ENCODE measurements at places on chromosomes 5 and 9. TPM values are rescaled to one million over a fixed set of nuclear protein-coding genes. Genes with fewer than 3 reads are reported as not detected.

DNA sequence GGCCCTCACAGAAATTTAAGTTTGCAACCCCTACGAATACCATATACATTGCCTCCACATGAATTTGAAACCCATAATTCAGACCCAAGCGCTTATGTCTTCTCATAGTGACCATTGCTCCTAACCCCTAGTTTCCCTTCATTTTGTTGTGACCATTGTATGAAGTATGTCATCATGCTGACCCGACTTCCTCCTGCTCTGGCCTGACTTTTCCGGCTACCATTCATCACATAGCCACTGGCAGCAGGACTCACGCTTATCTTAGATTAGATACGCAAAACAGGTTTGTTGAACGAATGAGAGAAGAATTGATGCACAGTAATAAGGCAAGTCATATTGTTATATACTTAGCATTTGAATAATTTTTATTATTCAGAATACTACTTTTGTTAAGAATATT is 345.4 kb downstream of the FBXL17 start:
- no peak for DNase-seq

DNA sequence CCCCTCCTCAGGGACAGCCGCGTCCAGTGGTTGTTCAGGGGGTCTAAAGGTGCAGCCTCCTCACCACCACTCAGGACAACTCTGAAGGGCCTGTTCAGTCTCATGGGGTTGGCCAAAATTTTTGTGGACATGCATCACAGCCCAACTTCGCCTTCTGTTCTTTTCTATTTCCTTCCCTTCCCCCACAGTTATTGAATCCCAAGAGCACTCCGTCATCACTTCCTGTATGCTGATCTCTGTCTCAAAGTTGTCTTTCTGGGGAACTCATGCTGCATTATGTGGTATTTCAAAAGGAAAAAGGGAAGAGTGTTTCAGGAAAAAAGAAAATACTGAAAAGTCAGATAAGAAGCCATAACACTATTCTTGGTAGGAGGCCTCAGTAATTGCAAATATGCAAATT is 355.4 kb downstream of the CAAP1 start:
- DNase-seq, result no peak

- no peak for DNase-seq
These were observed 91.8 kb upstream of the DMRTA1 start for GRCh38 chr9:22354699-22355384.

GRCh38 chr5:137218471-137218870 is 280.7 kb downstream of the SPOCK1 start:
- no peak for DNase-seq

- DNase-seq, result no peak
These were observed 203.1 kb upstream of the ANKH start for GRCh38 chr5:15074651-15075050.

DNA sequence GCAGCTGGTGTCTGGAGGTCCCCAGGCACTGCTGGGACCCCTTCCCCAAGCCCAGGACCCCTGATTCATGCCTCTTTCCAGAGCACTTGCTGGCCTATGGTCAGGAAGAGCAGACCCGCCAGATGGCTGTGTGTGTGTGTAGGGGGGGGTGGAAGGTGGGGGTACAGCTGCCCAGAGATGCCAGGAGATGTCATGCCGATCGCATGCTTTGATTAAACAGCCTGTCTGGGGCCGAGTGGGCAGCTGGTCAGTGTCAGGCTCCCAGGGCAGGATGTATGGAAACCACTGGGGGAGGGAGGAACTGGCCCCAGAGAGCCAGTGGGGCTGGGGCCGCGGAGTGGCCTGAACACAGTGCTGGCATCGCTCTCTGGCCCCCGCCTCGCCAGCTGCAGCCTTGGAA is 23.7 kb downstream of the RXRA start:
- no peak for DNase-seq

DNA sequence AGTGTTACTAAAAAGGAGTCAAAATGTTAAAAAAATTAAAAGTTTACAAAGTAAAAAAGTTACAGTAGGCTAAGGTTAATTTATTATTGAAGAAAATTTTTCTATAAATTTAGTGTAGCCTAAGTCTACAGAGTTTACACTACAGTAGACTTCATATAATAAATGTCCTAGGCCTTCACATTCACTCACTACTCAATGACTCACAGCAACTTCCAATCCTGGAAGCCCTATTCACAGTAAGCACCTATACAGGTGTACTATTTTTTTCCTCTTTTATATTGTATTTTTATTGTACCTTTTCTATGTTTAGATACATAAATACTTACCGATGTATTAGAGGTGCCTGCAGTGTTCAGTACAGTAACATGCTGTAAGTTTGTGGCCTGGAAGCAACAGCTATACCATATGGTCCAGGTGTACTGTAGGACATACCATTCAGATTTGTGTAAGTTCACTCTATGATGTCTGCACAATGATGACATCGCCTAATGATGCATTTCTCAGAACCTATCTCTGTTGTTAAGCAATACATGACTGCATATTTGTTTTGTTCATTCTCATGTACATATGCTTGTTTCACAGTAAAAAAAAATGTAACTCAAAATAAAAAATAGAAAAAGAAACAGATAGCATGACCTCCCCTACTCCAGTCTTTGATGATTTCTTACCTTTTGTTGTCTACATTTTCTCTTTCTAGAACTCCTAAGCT is 64.7 kb downstream of the NR3C1 start:
- no peak for DNase-seq

DNA sequence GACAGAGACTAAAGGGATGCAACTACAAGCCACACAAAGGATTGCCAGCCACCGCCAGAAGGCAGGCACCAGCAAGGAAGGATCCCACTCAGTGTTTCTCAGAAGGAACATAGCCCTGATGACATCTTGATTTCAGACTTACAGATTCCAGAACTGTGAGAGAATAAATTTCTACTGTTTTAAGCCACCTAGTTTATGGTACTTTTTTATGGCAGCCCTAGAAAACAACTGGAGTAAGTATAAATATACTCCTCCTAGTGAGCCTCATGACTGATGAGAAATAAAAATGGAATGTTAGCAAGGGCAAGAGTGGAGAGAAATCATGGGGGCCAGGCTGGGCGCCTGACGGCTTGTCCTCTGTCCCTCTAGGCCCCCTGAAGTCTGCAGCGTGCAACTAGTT is 307.3 kb downstream of the PIK3R1 start:
- no peak for DNase-seq

GRCh38 chr5:156758011-156758791 is 91.9 kb upstream of the PPP1R2B start:
- no peak for DNase-seq

DNA sequence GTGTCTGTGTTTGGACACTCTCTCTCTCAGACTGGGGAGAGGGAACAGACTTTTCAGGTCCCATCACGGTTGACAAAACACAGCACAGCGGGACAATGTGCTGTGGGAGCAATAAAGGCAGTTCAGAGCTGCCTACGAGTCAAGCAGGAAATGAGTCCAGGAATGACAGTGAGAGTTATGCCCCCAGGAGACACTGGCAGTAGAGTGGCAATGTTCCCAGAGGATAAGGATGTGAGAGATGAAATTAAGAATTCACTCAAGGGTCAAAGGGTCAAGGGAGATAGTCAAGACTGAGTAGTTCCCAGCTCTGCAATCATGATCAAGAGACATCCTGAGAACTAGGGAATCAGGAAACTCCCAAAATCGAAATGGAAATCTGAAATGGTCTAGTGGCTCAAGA is 156.1 kb downstream of the LURAP1L start:
- no peak for DNase-seq

DNA sequence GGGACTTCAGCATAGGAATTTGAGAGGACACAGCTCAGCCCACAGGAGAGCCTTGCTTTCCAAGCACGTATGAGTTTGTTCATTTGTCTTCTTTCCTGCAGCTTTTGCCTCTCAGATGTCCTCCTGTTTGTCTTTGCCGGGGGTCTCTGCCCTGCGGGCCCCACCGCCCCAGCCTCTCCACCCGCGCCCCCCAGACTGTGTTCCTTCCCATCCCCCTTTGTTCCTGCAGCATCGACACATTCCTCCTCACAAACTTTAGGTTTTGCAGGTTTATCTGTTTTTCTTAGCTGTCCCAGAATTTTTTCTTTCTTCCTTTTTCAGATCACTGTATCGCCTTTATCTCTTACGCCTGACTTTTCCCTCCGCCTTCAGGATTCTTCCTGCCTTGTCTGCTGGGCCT is 18.9 kb downstream of the UBE2QL1 start:
- no peak for DNase-seq

- no peak for DNase-seq
These were observed 1.3 kb upstream of the TMEM210 start for GRCh38 chr9:137172901-137173795.

DNA sequence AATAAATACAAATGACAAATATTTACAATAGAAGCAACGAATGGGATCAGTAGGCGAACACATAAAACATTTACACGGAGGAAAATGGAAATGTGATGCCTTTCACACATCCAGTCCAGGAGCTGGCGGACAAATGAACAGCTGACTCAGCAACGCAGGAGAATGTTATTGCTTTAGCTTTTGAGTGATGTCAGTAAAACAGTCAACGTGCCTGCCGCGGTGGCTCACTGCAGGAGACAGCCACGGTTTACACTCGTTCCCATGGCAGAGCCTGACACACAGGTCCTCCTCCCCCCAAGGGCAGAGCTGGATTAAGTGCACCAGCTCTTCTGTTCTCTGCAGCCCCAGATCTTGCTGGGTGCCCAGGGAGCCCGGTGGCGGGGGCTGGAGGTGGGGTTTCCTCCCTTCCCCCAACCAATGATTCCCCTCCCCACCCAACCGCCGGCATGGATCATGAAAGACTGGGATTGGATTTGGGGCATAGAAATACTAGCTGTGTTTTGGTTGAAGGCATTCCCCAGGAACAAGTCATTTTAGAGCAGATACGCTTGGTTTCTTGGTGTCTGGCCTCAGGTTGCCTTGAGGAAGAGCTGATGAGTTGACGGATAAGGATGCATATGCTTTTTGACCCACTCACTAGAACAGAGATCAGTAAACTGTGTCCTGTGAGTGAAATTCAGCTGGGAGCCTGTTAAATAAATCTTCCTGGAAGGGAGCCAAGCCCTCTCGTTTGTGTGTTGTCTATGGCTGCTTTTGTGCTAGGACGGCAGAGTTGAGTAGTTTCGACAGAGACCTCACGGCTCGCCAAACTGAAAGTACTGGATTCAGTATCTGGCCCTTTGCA is 12.5 kb downstream of the STC2 start:
- DNase-seq, result peak; percentile 29

- no peak for DNase-seq
These were observed 136.3 kb downstream of the ACTBL2 start for GRCh38 chr5:57346328-57346727.

GRCh38 chr5:115289104-115289503 is 7.3 kb downstream of the CCDC112 start:
- DNase-seq, result no peak

- DNase-seq, result peak; percentile 63
These were observed 402 bp downstream of the BRD8 start for GRCh38 chr5:138177941-138178515.

DNA sequence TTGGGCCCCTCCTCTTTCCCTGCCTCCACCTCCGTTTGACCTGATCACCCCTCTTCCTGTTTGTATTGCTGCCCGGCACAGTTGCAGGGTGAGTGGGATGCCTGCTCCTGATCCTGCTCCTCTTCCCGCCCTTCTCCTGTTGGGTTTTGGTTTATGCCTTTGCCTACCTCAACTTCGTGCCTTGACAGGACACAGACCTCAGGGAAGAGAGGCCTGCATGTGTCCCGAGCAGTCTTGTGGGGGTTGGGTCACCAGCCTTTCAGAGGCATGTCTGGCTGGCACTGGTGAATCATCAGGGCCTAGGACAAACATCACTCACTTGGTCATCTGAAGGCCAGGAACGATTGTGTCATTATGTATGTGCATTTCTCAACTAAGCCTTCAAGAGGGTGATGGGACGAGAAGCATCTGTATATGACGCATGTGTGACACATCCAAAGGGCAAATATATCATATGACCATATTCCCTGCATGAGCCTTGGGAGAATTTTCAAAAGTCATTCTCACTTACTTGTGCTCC is 56.9 kb downstream of the NPR3 start:
- no peak for DNase-seq

Gene PTPRD
- total RNA-seq, result not detected

Gene PCDHB11
- total RNA-seq, result not detected

Gene TXNDC8
- total RNA-seq, result not detected

Gene LRRC26
- not detected for total RNA-seq

Gene LECT2
- not detected for total RNA-seq

Gene OR1J2
- total RNA-seq, result not detected

Gene ADAMTS16
- not detected for total RNA-seq

Gene NAIP
- 4.9 TPM for total RNA-seq

Gene SAXO1
- not detected for total RNA-seq
